ENCODE measurements at places on chromosomes 5 and 9.

GRCh38 chr9:9730174-9730573, 882.6 kb downstream of the PTPRD start:
- no peak for DNase-seq

GRCh38 chr5:88183255-88183654, 85.4 kb downstream of the TMEM161B start:
- no peak for DNase-seq

DNA sequence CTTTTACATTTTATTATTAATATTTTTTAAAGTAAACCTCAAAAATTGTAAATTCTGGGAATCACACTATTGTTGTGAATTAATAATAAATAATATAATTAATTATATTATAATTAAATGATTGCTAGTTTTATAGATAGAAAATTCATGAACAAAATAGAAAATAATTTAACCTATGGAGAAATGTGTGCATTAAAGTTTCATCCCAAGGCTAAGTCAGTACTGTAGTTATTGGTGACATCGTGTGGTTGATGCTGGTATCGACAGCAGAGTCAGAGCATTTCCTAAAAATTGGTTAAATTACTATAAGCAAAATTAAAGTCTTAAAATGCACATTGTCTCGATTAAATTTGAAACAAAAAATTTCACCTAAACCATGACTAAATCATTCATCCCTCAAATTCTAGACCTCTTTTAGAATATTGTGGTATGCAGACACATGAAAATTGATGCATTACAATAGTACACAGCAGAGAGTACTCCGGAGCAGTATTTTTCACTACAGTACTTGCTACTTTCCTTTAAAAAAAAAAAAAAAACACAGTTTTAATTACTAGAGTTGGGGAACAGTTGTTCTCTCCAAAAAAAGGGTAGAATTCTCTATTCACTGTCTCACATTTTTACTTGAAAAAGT, 73.9 kb downstream of the RORB start:
- DNase-seq, result no peak

DNA sequence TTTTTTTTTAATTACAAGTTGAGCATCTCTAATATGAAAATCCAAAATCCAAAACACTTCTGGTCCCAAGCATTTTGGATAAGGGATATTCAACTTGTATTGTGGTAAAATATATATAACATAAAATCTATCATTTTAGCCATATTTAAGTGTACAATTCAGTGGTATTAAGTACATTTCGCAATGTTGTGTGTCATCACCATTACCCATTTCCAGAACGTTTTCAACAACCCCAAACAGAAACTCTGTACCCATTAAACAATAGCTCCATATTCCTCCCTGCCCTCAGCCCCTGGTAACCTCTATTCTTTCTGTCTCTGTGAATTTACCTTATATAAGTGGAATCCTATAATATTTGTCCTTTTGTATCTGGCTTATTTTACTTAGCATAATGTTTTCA, 24.9 kb downstream of the TICAM2 start:
- DNase-seq, result no peak

DNA sequence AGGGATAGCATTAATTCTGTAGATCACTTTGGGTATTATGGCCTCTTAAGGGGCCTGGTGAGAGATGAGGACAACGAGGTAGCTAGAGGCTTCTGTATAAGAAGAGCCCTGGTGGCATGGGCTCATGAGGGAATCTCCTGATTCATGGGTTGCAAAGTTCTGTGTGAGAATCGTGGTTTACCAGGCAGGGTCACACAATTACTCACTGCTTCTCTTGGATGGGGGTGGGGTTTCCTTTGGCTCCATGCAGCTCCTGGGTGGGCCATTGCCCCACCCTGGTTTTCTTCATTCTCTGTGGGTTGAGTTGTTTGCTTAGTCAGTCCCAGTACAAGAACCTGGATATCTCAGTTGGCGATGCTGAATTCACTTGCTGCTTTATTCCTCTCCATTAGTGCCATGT, 30.9 kb upstream of the TNFSF15 start:
- DNase-seq, result no peak

GRCh38 chr5:61162832-61163567, 732 bp upstream of the SMIM15 start:
- DNase-seq, result no peak

DNA sequence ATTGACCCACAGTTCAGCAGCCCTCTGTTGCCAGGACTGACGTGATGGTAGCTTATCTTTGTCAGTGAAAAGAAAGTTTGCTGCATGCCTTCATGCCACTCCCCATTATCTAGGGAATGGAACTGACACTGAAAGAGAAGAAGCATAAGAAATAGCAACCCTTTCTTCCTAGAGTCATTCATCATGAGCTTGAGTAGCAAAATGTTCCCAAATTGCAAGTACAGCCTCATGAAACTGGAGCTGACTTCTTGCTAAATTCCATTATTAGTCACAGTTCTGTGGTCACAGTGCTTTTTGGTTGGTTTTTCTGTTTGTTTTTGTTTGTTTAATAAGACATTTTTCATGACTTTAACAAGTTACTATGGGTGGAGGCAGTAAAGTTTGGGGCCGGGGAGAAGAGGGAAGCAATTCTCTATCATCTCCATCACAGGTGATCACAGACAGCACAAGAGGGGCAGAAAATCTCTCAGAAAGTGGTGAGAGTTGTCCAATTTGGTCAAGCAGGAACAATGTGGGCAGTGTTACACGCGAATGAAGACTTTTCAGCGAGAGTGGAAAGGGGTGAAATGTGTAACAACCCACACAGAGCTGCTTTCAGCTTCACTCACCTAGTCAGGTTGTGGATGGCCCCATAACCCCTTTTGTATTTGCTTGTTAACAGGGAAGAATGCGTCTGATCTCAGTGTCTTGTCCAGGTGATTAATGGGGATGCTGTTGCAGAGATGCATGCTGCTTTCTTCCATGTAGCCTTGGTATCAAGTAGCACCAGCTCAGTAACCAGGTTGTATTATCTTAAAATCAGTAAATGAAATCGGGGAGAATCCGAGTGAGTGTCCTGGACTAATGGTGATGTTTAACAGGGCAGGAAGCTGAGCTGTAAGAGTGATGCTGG, 440.4 kb downstream of the DMRT2 start:
- no peak for DNase-seq

DNA sequence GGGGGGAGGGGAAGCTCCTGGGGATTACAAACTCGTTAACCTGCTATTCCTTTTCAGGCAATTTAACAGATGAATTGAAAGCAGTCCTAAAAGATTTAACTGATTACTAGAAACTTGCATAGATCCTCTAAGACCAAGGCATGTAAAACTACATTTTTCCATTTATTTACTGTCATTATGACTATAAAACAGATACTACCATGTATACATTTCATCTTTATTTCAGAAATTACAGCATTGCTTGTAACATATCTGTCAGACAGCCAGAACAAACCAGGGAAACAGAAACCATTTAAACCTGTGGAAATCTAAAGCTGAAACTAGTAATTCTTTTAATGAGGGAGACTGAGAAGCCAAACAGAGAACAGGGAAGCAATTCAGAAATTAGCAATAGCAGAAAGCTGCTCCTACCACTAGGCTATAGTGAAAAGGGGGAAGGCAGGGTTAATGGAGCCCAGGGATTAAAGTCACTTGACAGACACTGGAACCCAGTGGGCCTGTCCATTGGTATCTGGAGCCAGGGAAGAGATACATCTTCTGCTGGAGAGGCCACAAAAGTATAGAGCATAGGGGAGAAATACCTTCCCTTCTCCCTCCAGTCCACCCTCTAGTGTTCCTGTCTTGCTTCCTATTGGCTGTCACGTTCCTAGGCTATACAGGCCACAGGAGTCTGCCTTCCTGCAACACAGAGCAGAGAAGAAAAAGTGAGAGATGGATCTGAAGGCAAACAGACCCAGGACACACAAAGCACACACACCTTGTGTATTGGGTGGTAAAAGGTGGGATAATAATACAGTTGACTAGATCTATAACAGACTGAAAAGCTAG, 33.8 kb downstream of the PDCD1LG2 start:
- no peak for DNase-seq

DNA sequence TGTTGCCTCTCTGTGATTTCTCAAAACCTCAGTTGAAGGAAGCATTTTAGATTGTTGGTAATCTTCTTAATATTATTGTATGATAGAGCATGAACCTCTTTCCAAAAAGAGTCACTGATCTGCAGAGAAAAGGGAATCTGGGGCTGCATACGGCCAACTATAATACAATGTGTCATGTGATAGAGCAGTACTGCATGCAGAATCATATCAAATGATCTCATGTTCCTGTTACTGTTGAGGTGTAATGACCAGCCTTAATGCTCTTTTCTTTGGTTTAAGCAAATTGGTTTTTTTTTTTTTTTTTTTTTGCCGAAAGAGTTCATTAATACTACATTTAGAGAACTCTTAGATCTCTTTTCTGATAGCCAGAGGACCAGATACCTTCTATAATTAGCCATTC, 12.9 kb upstream of the MSMP start:
- no peak for DNase-seq

GRCh38 chr5:37773809-37774208, 66.0 kb downstream of the GDNF start:
- DNase-seq, result no peak

DNA sequence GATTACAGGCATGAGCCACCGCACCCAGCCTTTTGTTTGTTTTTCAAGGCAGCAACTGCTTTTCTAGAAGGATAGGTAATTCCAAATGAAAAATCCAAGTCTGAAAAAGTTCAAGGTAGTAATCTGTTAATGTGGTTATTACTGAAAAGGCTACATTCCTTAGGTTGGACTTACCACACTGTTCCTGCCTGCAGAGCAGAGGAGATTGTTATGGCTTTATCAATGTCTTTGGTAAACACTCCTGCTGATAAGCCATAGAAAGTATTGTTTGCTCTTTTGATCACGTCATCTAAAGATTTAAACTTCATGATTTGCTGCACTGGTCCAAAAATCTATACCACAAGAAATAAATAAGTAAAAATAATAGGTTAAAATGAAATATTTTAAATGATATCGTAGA, 43.4 kb downstream of the ALDH1A1 start:
- no peak for DNase-seq
